Upper lobe of left lung (tissue), 6 donors: ENCODE measurements at places on chromosomes 5 and 9. TPM values are rescaled to one million over a fixed set of nuclear protein-coding genes. Genes with fewer than 3 reads are reported as not detected.
A peak's percentile ranks its signal among the peaks of the same experiment; 100 is the strongest.

GRCh38 chr5:14614490-14614889 lies 32.9 kb downstream of the OTULINL start:
- DNase-seq, result peak; percentile 72

DNA sequence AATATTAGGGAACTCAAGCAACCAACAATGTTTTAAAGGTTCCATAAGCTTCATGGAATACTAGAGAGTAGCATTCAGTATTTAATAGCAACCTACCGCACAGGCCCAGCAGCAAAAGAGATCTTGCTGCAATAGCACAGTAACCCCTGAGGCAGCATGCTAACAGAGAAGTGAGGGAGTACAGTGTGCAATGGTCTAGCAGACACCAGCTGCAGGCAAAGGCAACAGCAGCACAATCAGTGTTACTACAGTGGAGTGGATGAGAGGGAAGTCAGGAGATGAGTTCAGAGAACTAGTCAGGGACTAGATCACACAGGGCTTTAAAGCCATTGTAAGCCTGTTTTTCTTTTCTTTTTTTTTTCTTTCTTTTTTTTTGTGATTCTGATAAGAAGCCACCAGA lies 2.8 kb downstream of the TICAM2 start:
- DNase-seq, result peak; percentile 44

GRCh38 chr5:78766412-78766762 lies 117.8 kb upstream of the LHFPL2 start:
- DNase-seq, result no peak

GRCh38 chr9:108150736-108151586 lies 661.4 kb upstream of the KLF4 start:
- peak; percentile 56 for DNase-seq

GRCh38 chr9:8651070-8651845 lies 851.7 kb upstream of the DMAC1 start:
- no peak for DNase-seq

DNA sequence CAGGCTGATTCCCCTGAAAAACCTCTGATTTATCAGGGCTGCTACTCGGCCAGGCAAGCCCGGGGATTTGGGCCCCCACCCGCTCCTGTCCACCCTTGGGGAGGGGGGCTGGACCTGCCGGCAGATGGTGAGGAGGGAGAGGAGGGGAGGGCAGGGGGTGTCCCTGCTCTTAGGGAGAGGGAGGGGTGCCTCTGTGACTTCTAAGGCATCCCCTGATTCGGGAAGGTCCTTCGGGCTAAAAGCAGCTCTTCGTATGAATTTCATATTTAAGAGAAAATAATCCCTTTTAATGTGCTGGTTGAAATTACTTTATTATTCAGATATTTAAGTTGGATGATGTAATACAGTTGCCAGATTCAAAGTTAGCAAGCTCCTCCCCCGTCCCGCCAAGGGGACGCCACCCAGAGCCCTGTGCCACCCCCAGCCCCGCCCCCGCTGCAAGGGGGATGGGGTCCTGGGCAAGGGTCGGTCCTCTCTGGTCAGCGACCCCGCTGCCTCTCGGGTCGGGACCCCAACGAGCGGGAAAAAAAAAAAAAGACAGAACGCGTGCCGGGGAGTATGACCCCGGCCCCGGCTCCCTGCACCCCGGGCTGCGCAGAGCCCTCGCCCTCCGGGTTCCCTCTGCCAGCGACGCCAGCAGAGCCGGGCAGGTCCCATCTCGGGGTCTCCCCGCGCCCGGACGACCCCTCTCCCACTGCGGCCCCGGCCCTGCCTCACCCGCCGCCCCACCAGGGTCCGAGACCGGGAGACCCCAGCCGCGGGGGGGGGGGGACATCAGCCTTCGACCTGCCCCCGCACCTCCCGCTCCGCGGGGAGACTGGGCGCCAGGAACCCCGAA lies 12.4 kb downstream of the LHX3 start:
- DNase-seq, result peak; percentile 77

- no peak for DNase-seq
These were observed 10.1 kb upstream of the ZNF484 start for GRCh38 chr9:92887880-92888338.

GRCh38 chr9:127197186-127197860 lies 67.3 kb upstream of the GARNL3 start:
- no peak for DNase-seq

DNA sequence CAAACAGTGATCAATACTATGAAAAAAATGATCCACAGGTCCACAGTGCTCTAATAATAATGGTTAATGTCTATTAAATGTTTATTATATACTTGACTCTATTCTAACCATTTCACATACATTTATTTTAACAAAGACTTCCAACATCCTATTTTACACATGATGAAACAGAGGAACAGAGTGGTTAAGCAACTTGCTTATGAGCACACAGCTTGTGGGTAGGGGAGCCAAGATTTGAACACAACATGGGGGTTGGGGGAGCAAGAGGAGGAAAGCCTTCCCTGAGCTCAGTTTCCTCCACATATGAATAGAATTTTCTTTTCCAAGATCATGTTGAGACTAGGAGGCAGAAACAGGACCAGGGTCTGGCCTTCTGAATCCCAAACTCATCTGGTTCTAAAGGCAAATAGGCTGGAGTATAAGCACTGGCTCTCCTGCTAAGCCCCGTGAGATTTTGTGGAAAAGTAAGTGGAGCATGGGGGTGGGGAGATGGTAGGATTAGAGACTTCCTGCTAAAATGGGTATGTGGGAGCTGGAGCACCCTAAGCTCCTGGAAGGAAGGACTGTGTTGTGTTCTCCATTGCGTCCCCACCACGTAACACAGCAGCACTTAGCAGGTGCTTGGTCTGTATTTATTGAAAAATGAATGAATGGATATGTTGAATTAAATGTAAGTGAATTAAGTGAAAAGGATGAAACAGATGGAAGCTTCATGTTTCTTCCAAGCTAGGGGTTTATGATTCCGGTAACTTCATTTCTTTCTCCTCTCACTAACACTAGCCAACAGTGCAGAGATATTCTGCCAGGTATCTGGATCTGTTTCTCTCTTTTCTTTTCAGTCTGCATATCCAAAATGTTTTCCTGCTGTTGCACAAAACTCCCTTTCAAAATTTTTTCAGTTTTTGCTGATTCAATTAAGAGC lies 26.9 kb upstream of the GALNT10 start:
- DNase-seq, result no peak

Gene SNCAIP
- total RNA-seq, result 1.2 TPM

- DNase-seq, result no peak
These were observed 252.5 kb downstream of the TLE4 start for GRCh38 chr9:79824265-79824664.

DNA sequence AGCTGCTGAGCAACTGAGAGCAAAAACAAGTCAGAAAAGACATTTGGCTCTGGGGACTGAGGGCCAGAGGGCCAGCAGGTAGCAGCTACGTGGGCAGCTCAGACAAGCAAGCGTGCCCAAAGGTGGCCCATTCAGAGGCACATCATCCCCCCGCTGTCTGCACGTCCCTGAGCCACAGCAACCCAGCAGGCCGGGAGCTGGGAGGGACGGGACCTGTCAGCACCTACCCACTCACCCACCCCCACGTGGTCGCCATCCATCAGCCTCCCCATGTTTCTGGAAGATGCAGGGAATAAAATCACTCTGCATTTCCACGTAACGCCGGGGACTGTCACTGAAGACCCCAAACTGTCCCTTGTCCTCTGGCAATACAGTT lies 167.8 kb downstream of the COL23A1 start:
- no peak for DNase-seq

- DNase-seq, result no peak
These were observed 26.1 kb downstream of the ZNF510 start for GRCh38 chr9:96751815-96752214.

- peak; percentile 71 for DNase-seq
These were observed 73.0 kb upstream of the IL17B start for GRCh38 chr5:149452007-149452664.

DNA sequence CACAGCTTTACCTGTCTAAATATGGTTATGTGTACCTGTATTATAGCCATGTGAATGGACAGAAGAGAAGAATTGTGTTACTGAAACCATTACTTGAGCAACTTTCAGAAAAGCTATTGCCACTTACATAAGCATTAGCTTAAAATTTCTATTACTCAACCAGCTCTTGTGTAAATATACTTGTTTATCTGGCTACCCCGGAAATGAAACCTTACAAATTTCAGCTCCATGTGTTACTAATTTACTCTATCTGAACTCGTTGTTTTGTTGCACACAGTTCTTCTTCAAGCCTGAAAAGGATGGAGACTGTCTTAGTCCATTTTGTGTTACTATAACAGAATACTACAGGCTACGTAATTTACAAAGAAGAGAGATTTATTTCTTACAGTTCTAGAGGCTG lies 22.5 kb upstream of the ADAMTSL1 start:
- no peak for DNase-seq

DNA sequence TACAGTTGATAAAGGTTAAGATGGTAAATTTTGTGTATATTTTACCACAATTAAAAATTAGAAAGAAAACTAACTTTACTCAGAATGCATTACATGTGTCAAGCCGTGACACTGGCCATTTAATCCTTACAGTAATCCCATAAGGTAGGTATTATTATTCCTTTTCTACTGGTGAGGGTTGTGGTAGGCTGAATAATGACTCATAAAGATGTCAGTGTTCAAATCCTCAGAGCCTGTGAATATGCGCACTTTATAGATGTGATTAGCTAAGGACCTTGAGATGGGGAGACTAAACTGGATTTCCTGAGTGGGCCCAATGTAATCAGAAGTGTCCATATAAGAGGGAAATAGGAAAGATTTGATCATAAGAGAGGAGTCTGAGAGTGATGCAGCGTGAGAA lies 288.1 kb downstream of the TMEM167A start:
- no peak for DNase-seq

Gene SELENOP
- 229 TPM for total RNA-seq

DNA sequence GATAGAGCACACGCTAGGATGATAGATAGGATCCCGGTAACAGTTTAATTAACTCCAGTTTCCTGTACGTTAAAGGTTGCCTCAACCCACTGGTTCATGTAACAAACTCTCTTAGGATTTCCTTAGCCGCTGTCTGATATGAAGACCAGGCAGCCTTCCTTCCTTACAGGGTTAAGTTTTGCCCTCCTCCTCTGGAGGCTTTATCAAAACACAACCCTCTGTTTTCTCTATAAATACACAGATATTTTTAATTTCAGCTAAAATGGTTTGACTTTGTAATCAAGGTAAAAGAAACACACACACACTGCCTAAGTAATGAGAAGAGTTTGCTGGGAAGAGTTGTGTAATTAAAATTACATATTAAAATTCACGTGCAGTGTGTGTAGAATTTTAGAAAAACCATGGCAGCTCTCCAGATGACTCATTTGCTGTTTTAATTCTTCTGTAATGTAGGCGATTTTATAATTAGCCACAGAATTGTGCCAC lies 369.8 kb downstream of the CSNK1G3 start:
- no peak for DNase-seq

GRCh38 chr9:86020731-86021130 lies 78.6 kb downstream of the GOLM1 start:
- DNase-seq, result no peak

DNA sequence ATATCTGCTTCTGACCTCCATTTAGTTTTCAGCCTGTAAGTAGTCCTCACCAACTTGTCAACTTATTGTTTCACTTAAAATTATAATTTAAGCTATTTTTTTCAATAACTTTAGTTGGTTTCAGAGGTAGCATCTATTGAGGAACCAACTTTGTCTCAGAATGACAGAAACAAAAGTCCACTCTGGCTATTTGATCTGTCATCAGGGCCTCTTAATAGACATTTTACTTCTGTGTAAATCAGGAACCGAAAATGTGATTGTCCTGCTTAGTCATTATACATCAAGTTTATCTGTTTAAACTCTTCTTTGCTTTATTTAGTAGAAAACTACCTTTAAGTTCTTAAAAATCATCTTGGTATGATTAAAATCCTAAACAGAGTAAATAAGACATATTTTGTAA lies 820.8 kb upstream of the EDIL3 start:
- DNase-seq, result no peak

DNA sequence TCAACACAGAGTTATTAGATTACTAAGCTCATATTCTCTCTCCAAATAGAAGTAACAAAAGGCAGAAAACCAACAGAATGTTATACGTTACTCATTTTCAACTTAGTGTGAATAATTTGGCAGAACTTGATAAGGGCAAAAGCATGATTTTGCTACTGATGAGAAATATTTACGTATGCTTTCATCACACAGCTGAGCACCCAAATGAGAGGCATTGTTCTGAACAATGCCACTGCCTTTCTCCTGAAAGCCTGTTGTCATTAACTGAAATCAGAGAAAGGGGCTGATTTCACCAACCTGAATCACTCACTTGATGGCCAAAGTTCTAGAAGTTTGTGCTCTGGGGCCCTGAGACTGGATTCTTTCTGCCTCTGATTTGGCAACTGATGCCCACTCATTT lies 367.5 kb upstream of the PTGER4 start:
- no peak for DNase-seq

- no peak for DNase-seq
These were observed 53.3 kb downstream of the PRRC2B start for GRCh38 chr9:131447148-131447547.

Gene ANKRD31
- total RNA-seq, result not detected

Gene SEMA5A
- total RNA-seq, result 40.5 TPM

- DNase-seq, result no peak
These were observed 45.5 kb downstream of the GPBP1 start for GRCh38 chr5:57219386-57219785.

DNA sequence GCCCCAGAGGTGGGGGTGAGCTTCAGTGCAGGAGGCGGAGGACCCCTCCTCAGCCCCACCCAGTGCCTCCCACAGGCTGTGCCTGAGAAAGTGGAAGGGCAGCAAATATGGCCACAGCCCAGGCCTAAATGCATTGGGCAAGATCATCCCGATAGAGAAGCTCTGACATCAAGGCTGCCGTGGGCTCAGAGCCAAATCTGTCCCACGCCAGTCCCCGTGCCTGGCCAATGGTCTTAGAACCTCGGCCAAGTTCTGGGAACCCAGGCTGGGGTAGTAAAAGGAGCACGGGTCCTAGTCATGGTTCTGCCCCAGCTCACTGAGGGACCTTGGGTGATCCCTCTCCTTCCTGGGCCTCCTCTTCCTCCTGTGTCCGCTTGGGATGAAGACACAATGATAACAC lies 27.7 kb upstream of the TNIP1 start:
- no peak for DNase-seq

- no peak for DNase-seq
These were observed 12.3 kb downstream of the SUSD1 start for GRCh38 chr9:112162621-112163413.

DNA sequence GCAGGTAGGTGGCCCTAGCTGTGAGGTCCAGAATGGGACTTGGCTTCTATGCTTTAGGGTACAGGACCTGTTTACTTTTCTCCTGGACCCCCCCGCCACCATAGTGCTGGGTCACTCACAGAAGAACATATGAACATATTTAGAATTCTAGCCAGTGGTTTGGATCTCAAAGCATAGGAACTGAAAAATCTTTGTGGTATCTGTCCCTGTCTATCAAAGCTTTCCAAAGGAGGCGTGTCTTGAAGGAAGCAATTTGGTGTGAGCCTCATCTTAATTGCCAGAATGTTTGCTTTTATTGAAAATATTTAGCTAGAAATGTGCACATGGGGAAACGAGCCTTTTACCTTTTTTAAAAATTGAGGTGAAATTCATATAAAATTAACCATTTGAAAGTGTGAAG lies 6.2 kb downstream of the PHF2 start:
- no peak for DNase-seq

Gene MIGA2
- 29.2 TPM for total RNA-seq

GRCh38 chr5:140189977-140190871 lies 15.2 kb downstream of the CYSTM1 start:
- DNase-seq, result no peak
